SJCRH30 (cell line): ENCODE measurements at places on chromosomes 1 and 21. TPM values are rescaled to one million over a fixed set of nuclear protein-coding genes. Genes with fewer than 3 reads are reported as not detected.

The KRTAP13-1 gene
- total RNA-seq = not detected in 2 replicates

The GFI1 gene
- total RNA-seq = 3.2 TPM in 2 replicates

The SDHC gene
- 53.8 and 61.8 TPM in 2 replicates for total RNA-seq

The CDC42BPA gene
- total RNA-seq = 50.8 and 57.1 TPM in 2 replicates

- no peak for DNase-seq
Observed at GRCh38 chr21:28444111-28444510, 548.6 kb downstream of the LTN1 start.

- peak; percentile 49 for DNase-seq
Observed at GRCh38 chr1:231442735-231443134, 20.6 kb upstream of the EGLN1 start.

- no peak for DNase-seq
Observed at GRCh38 chr1:112896783-112897182, 59.2 kb downstream of the SLC16A1 start.

GRCh38 chr1:27009601-27010197 is 3.0 kb downstream of the TENT5B start:
- DNase-seq = no peak

DNA sequence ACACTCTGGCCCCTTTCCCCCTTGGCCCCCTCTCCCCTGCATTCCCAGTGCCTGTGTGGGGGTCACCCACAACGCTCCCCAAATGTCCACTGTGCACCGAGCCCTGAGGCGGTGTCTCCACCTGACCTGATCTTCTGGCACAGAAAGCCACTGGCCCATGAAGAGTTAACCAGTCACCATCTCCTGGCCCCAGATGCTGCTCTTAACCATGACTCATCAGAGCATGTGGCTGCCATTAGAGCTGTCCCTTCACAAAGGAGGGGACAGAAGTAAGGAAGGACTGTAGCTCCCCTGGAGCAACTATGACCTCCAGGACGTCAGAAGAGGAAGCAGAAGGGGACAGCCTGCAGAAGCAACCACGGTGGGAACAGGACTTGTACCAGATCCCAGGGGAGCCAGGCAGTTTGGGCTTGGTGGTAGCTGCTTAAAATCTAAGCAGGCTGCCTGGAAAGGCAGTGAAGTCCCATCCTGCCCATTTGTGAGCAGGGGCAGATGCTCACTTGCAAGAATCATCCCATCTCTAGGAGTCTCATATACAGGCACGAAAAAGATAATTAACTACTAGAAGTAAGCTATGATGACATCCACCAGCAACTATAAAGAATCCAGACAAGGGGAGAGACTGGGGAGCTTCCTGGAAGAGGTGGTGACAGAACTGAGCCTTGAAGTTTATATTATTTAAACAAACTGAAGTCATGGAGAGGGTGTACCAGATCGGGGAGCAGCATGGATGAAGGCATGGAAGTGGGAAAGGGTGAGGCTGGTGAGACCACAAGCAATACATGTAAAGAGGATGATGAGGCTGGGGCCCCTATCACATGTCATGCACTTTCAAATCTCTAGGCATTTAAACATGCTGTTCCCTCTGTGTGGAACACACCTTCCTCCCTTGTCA is 1.1 kb upstream of the TTC39A start:
- DNase-seq = peak; percentile 56

The TRABD2B gene
- 1.1 and 1.3 TPM in 2 replicates for total RNA-seq

- no peak for DNase-seq
Observed at GRCh38 chr21:18387994-18388393, 15.6 kb downstream of the TMPRSS15 start.

DNA sequence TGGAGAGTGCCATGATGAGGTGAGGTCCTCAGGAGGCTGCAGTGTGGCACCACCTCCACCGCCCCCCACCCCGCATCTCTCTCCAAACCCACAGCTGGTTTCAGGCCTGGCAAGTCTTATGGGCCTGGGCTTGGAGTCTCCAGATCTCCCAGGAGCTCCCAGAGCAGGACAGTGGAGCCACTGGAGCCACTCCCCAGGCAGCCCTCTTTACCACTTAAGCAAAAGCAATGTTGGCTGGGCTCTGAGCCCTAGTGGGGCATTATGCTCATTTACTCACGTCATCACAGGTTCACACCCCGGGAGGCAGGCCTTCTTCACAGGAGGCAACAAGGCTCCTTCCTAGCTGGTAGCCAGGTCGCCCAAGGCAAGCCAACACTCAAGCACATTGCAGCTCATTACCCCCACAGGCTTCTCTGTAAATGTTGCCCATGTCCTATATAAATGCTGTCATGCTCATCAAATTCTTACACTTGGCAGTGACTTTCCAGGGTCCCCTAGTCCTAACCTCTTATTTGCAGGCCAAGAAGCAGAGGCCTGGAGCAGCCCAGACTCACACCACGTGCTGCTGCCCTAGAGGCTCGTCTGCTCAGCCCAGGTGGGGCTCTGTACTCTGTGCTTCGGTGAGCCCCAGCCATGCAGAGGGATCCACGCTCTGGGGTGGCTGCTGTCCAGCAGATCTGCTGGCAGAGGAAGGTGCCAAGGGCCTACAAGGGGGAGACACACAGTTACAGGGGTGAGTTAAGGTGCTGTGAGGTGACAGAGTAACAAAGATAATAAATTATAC is 459.3 kb downstream of the MATN1 start:
- no peak for DNase-seq

The RIMKLA gene
- total RNA-seq = 0.02 and 0.10 TPM in 2 replicates

DNA sequence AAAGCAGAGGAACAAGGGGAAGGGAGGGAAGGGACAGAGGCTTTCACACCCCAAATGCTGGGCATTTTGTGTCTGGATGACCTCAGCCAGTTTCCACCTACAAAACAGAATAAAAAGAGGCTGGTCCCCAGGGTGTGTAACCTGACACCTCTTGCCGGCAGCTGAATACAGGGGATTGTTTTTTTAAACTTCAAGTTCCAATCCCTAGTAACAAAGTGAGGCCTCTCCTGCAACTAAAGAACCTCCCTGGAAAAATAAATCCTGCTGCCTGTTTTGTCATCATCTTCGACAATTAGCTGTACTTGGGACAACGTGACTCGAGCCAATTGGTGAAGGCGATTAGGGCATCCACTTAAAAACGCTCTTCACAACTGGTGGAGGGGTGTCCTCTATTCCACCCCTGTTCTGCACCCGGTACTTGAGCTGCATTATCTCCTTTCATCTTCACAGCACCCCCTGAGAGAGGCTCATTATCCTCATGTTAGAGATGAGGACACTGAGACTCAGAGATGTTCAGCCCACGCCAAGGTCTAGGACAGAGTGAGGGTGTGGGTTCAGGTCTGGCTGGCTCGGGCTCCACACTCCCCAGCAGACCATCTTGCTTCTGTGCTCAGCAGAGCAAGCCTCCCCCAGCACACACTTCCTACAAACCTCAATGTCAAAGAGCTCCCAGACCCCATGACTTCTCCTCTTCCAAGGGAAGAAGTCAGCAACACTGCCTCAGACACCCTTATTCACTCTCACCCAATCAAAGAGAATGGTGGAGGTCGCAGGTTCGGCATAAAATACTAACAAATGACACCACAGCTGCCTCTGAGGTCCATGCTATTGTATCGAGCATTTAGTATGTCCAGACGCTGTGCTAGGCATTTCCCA is 15.2 kb downstream of the ITPKB start:
- DNase-seq = peak; percentile 96

DNA sequence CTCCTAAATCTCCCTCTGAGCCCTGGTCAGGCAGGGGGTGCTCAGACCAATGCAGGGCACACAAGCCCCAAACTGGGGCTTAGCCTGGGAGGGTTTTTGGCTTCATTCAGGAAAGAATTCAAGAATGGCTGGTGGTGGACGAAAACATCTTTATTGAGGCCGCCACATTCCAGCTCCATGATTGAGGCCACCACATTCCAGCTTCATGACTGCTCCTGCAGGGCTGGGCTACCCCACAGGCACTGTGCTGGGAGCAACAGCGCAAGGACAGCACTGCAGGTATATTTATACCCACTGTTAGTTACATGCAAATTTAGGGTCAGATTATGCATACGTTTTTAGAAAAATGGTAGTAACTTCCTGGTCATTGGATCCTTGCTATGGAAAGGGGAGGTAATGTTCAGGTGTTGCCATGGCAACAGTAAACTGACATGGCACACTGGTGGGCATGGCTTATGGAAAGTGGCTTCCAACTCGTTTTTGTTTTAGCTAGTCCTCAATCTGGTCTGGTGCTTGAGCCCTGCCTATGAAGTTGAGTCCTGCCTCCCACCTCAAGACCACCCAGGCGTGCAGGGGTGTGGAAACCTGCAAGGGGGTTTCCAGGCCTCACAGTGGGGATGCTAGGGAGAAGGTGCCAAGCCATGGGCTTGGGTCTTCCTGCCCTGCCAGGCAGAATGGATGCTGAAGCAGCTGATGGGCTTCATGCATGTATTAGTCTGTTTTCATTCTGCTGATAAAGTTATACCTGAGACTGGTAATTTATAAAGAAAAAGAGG is 348.7 kb upstream of the AJAP1 start:
- no peak for DNase-seq

- no peak for DNase-seq
Observed at GRCh38 chr1:201083741-201084140, 28.5 kb downstream of the CACNA1S start.

The C8B gene
- not detected in 2 replicates for total RNA-seq
